ENCODE measurements at places on chromosomes 7 and 10.

- DNase-seq, result no peak
Measured at GRCh38 chr10:126252884-126253610, 135.2 kb downstream of the ADAM12 start.

DNA sequence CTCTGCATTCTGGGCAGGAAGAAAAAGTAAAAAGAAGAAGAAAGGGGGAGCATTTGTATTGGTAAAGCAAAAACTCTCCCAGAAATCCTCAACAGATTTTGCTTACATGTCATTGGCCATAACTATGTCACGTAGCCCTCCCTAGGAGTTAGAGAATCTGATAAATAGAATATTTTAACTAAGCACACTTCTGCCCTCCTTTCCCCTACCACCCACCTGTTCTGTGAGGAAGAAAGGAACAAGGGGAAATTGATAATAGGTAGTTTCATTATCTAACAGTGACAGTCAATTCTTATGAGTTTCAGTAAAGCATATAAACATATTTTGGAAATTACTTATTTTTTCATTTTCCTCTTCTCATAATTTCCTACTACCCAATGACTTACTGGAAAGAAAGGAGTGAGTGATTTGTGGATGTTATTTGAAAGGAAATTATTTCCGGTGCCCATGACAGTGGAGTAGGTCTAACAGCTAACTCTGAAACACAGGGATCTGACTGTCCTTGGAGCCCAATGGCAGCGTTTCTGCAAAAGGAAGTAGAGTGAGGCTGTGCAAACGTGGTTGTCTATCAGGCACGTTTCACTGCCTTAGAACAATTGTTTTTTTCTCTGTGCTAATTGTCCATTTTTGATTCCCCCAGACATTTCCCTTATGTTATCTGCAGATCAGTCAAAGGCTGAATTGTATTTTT lies 128.6 kb upstream of the MDFIC start:
- no peak for DNase-seq

- no peak for DNase-seq
Measured at GRCh38 chr10:12670004-12670403, 320.7 kb downstream of the CAMK1D start.

DNA sequence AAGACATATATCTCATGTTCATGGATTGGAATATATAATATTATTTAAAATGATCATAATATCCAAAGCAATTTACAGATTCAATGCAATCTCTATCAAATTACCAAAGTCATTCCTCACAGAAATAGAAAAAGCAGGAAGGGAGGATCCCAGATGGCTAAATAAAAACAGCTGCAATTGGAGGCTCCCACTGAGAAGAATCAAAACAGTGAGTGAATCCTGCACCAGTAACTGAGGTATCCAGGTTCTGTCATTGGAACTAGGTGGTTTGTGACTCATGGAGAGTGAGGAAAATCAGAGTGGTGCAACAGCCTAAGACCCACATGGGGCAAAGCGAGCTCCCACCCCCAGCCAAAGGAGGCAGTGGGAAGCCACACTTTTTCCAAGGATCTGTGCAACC lies 128.4 kb downstream of the MTERF1 start:
- no peak for DNase-seq

- DNase-seq, result no peak
Measured at GRCh38 chr7:31120800-31121513, 68.8 kb downstream of the ADCYAP1R1 start.

DNA sequence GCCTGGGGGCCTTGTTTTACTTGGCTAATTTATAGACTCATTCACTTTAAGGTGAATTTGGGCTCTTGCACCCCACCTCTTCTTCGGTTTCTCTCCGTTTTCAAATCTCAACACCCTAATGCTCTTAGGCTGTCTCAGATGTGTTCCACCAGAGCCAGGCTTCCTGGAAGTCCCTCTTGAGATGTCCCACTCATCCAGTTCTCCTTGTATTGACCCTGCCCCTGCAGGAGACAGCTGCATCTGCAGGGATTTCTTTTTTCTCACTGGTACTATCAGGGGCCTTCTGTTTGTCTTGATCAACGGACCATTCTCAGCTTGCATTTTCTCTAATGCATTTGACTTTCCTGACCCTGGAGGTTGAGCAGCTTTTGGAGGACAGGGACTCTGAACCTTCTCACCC lies 279.5 kb downstream of the GALNT17 start:
- DNase-seq, result no peak

- DNase-seq, result no peak
Measured at GRCh38 chr7:37323966-37324365, 124.7 kb downstream of the ELMO1 start.

- no peak for DNase-seq
Measured at GRCh38 chr10:18059826-18060559, 80.2 kb upstream of the CACNB2 start.

DNA sequence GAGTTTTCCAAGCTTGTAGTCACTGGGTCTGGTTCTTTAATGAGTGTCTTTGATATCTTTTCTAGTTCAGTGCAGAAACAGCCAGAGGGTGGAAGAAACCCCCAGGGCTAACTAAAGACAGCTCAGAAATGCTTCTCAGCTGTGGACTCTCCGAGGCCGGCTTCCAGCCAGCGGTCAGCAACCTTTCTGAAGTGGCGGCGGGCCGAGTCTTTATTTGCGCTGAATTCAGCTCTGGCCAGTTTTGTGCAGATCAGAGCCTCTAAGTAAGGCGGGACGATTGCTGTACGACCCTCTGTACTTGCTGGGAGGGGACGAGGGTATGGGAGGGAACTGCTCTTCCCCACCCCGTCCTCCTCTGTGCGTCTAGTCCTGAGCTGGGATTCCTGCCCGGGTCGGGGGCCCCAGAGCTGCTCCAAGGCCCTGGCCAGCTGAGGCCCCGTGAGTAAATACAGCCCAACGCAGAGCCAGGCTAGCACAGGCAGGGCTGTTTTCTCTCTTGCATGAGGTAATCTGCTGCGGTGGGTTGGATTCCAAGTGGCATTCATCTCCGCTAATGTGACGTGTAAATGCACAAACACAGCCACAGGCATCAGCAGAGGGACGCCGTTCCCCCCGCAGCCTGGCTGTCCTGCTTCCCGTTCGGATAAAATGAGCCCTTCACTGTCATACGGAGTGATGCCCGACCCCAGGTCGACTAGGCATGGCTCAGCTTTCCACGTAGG lies 159.8 kb downstream of the PIP4K2A start:
- DNase-seq, result no peak

GRCh38 chr10:127150136-127150535 lies 46.3 kb downstream of the INSYN2A start:
- DNase-seq, result no peak

- DNase-seq, result no peak
Measured at GRCh38 chr10:88027570-88027969, 164.1 kb downstream of the PTEN start.

DNA sequence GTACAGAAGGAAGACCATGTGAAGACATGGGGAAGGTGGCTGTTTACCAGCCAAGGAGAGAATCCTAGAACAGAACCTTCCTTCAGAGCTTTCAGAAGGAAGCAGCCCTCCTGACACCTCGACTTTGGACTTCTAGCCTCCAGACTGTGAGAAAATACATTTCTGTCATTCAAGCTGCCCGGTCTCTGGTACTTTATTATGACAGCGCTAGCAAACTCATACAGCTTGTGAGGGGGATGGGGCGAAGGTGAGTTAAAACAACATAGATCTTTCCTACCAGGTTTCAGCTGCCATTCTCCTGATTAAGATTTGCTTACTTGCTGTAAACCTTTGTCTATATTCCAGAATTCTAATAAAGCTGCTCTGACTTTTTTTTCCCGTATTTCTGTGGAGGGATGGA lies 14.9 kb upstream of the ZNF248 start:
- no peak for DNase-seq

DNA sequence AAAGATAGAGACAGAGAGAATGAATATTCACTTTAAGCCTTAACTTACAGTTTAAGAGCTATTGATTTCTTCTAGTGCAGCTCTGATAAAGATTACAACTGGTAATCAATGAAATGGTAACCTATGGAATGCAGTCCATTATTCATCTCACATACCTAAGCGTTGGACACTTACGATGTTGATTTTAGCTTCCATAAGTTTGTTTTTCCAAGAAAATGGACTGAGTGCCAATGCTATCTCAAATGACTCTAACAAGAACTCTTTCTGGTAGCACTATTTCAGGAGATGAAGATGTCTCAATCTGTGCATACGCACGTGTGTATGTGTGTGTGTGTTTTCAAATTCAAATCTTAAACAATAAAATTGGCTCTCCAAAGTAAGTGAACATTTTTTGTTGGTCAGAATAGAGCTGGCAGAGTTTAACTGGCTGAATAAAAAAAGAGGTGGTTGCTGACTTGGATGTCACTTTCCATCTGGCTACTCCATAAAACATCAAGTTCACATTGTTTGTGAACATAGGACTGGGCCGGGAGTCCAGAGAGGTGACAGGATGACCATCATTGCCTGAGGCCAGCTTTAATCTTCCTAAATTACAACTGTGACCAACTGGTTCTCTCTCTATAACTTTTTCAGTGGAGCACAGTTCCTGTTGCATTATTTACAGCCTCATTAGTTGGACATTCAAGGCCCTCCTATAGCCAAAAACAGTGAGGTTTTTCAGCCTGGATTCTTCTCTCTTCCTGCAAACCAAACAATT lies 106.9 kb upstream of the CSTF2T start:
- DNase-seq, result no peak

- peak; percentile 39 for DNase-seq
Measured at GRCh38 chr7:134016223-134016941, 110.8 kb upstream of the LRGUK start.

- DNase-seq, result no peak
Measured at GRCh38 chr10:131975003-131975402, 6.7 kb downstream of the BNIP3 start.

DNA sequence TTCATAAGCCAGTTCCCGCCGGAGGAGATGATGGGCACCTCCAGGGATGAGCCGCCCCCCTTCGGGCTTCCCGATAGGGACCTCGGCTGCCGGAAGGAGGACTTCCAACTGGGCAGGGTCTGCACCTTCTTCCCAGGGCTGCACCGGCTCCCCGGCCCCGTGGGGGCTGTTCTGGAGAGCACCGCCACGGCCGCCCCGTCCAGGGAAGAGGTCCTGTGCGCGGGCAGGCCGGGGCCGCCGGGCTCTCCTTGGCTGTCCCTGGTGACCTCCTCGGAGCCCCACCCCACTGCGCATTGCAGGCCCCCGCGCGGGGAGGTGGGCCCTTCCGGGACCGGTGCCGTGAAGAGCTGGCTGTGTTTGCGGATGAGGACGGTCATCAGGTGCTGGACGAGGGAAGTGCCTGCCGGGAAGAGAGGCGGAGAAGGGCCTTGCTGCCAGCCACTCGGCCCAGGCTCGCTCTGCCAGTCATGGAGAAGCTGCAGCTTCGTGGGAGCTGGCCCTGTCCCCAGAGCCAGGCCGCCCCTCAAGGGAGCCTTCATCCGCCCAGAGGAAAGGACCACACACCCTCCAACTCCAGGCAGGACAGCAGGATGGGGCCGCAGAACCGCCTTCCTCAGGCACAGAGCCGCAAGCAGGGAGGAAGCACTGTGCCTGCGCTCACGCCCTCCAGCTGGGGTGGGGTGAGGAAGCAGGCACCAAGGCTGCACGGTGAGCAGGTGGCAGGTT lies 144.4 kb downstream of the MAPK8 start:
- no peak for DNase-seq

DNA sequence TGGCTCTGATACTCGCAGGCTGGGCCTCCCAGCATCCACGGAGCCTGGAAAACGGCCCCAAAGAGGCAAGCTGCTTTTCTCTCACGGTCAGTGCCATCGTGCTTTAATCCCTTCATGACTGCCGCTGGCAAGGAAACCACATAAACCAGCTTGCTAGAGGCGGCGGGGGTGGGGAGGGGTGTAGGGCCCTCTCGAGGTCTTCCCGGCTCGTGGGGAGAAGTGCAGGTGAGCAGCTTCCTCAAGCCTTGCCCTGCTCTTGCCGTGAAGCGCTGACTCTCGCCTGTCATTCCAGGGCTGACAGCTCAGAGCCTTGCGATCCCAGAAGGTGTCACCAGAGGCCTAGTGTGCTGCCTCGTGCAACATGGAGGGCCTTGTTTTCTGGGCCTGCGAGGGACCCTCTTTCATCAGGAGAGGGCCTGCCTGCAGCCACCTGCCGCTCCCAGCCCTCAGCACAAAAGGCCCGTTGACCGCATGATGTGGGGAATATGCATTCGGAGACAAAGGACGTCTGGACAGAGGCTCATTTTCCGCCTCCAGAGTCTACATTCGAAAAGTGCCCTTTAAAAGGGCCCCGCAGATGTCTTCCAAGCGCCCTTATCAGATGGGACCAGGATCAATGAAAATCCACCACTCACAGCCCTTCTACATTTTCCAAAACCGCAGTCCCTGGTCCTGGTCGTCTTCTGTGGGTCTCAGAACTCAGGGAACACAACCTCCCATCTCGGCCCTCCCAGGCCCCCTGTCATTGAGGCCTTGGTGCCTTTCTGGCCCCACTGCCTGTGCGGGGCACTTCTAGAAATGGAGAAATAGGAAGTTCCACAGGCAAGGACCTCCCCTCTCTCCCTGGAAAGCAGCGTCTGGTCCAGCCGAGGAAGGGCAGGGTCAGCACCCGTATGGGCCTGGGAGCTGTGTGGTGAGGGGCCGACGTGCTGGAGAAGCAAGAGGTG lies 58.7 kb downstream of the ZRANB1 start:
- no peak for DNase-seq

Data from NT2/D1 (cell line).